ENCODE measurements at places on chromosomes 1 and 21.

DNA sequence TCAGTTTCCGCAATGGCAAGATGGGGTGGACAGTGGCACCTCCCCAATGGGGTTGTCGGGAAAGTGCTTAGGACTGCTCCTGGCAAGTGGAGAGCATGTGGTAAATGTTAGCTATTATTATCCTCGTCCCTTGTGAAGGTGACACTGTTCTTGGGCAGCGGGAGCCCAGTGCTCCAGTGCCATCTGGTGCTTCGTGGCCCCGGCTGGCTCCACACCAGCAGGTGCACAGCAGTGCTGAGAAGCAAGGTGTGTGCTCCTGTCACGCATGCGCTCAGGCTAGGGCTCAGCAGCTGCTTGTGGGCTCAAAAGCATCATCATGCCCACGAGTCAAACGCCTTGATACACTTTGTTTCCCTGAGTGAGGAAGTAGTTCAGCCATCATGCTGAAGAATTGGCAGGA, 24.9 kb upstream of the KCNC4 start:
- no peak for DNase-seq

DNA sequence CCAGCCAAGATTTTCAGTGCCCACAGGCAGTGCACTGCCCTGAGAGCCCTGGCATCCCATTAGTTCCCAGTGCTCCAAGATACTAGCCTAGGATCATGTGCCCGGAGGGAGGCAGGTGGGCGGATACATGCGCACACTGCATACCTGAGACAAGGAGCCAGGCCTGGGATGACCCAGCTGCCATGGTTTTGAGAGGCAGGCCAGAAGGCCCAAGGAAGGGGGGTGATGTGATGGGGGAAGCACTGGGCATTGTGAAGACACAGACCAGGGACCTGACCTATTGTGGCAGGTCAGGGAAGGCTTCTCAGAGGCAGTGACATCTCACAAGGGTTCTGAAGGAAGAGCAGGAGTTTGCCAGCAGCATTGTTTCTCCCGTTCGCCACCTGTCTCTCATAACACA, 3.6 kb downstream of the ZC3H12A start:
- DNase-seq, result no peak

GRCh38 chr1:23999156-23999671, 19.1 kb upstream of the SRSF10 start:
- DNase-seq, result no peak

DNA sequence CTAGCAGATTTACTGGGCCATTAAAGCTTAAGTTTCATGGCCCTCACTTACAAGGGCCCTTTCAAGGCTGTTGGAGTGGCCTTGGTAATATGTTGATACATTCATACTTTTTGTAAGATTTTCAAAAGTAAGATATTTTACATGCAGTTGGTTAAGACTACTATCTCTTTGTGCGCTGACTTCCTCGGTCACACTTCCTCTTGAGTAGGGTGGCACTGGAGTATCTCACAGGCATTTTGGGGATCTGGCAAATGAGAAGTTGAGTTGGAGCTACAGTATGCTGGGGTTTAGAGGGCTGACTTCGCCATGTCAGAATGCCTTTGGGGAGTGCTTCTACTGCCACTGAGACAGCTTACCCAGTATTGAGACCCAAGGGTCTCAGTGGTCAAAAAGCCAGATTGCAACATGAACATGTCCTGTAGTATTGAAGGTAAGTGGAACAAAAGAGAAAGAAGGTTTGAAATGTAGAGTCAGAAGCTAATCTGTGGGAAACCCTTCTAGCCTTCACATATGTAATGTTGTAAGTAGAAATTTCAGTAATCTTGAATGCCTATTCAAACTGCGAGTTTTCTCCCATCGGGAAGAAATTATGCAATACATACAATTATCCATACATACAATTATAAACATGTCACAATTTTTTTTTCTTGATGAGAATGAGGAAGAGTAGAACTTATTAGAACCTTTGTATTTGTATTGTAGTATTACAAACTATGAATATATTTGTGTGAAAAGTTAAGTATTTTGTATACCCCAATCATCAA, 32.3 kb upstream of the RALGPS2 start:
- no peak for DNase-seq

GRCh38 chr1:241605146-241605805, 34.9 kb downstream of the CHML start:
- no peak for DNase-seq

DNA sequence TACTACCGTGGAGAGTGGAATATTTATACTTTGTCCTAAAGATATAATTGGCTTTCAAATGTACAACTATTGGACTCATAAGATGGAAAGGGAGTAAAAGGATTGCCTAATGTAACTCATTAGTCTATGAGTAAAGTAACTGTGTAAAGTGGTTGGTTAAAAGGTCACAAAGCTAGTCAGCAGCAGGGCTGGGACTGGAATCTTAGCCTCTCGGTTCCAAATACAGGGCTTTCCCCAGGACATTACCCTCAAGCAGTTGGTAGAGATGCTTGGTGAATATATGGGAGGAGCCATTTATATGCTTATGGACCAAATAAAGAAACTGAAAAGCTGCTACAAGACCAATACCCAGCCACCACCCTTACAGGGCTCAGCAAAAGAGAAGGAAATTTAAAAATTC, 283.7 kb downstream of the HLX start:
- DNase-seq, result no peak

DNA sequence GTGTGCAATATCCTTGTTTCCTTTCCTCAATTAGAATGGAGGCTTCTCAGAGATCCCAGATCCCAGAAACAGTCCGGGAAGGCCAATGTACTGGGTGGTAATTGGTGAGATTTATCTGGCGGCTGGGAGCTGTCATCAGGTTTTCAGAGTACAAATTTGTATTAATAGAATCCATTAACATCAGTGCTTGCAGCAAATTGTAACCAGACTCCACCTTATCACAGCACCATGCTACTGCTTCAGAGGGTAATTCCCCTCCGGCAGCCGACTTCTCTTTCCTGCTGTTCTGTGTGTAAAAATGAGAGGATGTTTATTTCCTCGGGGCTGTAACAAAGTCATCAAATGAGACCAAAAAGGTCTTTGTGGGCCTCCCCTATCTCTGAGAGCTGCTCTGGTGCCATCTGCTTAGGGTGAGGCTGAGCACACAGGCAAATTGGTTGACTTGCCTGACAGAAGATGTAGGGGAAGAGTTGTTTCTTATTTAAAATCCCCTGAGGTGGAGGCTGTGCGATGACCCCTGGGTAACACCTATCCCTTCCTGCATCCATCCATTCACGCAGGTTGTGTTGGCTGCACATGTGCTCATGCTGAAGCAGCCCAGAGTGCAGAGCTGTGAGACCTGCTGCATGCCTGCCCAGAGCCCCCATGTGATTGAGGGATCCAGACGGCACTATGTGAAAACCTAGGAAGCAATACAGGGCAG, 19.2 kb downstream of the NFASC start:
- DNase-seq, result no peak

GRCh38 chr21:46091631-46092025, 6.3 kb upstream of the COL6A2 start:
- DNase-seq, result no peak

DNA sequence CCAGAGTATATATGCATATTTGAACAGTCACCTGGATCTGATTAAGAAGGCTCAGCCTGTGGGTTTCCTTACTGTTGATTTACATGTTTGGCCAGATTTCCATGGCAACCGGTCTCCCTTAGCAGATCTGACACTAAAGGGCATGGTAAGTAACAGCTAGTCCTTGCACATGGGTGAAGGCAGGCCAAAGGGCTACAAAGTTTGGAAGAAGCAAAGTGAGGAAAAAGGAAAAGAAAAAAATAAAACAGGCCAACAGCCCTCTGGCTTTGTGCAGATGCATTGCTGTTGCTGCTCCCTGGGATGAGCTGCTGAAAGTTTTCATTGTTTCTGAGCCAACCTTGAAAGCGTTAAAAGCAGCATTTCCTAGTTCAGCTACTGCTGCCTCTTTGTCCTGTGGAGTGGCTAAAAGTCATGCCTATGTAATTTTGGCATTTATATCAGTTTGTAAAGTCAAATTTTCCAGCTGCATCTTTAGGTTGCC, 176.5 kb upstream of the HOOK1 start:
- DNase-seq, result no peak

DNA sequence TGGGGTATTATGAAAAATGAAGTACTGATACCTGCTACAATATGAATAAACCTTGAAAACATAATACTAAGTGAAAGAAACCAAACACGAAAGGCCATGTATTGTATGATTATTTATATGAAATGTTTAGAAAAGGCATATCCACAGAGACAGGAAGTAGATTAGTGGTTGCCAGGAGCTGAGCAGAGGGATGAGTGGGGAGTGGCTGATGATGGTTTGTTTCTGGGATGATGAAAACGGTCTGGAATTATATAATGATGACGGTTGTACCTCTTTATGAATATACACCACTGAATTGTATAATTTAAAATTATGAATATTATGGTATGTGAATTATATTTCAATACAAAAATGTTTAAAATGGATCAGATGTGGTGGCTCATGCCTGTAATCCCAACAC, 63.8 kb upstream of the MPC2 start:
- no peak for DNase-seq

DNA sequence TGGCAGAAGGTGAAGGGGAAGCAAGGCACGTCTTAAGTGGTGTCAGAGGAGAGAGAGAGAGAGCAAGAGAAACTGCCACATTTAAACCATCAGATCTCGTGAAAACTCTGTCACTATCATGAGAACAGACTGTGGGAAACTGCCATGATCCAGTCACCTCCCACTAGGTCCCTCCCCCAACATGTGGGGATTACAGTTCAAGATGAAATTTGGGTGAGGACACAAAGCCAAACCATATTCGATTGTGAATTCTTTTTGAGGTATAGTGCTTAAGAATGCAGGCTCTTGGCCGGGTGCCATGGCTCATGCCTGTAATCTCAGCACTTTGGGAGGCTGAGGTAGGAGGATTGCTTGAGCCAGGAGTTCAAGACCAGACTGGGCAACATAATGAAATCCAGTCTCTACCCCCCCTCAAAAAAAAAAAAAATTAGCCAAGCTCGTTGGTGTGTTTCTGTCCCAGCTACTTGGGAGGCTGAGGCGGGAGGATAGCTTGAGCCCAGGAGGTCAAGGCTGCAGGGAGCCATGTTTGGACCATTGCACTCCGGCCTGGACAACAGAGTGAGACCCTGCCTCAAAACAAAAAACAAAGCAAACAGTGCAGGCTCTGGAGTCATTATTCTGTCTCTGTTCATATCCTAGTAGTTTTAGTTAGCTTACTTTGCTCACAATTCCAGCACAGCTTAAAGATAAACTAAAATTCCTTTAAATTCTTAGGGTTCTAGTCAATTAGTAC, 6.0 kb downstream of the ZCCHC17 start:
- no peak for DNase-seq

DNA sequence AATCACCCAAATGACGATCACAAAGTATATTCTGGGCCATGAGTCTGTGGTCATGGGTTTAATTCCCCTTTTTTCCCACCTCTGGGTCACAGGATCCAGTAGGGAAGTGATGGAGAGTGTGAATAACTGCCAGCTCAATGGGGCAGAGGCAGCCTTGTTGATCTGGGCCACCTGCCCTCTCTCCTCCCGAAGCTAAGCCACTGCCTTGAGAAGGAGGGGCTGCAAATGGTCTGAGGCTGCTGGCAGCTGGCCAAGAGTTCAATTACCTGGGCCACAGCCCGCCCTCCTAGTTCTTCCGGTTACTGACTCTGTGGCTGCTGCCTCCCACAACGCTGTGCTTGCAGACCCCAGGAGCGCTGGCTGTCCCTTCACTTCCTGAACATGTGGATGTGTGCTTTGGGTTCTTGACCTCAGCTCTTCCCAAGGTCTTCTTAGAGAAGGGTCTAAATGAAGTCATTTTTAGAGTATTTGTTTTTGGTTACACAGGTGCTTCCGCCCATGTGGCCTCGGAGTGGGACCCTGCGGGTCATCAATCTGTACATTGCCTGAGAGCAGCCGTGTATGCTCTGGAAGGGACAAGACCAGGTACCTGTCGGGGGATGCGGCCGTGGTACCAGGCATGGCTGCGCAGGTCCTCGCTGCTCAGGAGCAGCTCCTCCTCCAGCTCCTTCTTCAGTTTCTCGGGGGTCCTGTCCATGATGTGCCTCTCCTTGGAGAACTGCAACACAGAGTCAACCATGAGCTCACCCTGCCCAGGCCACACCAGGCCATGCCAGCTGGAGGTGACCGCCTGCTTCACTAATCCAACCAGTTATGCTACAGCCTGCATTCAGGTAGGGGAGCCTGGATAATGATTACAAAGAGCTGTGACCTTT, 89.7 kb downstream of the BCAR3 start:
- DNase-seq, result no peak

DNA sequence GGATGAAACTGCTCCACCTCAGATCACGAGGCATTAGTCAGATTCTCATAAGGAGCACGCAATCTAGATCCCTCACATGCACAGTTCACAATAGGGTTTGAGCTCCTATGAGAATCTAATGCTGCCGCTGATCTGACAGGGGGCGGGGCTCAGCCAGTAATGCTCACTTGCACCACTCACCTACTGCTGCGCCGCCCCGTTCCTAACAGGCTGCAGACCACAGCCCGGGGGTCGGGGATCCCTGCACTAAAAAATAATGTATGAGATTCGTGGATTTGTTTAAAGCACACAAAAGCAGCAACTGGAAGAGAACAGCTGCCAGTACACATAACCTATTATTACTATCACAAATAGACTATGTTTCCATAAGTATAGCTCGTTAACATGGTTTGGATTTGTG, 72.9 kb downstream of the HLCS start:
- DNase-seq, result no peak

DNA sequence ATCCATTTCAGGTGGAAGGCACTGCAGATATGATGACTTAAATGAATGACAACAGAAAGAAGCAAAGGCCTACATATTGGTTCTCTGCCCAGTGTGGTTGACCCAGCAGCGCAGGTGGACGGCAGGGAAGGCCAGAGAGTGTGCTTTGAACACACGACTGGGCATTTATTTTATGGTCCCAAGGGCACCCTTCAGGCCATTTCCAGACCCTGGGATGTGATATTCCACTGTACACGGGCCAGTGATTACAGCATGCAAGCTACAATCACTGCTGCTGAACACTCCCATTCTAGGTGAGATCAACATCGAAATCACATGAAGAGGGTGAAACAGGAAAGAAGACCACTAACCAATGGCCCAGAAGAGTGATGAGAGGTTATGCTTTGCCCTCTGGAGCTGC, 33.8 kb downstream of the PCNX2 start:
- DNase-seq, result no peak

- DNase-seq, result no peak
Measured at GRCh38 chr21:23014021-23014420, 2015.8 kb downstream of the NCAM2 start.

GRCh38 chr1:178868706-178869105, 2.2 kb downstream of the ANGPTL1 start:
- no peak for DNase-seq

GRCh38 chr1:29756901-29757725, 520.8 kb downstream of the PTPRU start:
- no peak for DNase-seq

GRCh38 chr1:197924516-197925123, 7.4 kb downstream of the LHX9 start:
- DNase-seq, result peak; percentile 37

GRCh38 chr1:226002667-226003501, 3.7 kb upstream of the SDE2 start:
- peak; percentile 56 for DNase-seq

GRCh38 chr1:88697503-88697902, 13.4 kb downstream of the PKN2 start:
- no peak for DNase-seq
